NK-92 treated with Interleukin-12 subunit alpha and Interleukin-12 subunit beta, amount 100 ng/mL, for 24 hours (cell line): ENCODE measurements at places on chromosomes 5 and 9.
A peak's percentile ranks its signal among the peaks of the same experiment; 100 is the strongest.

DNA sequence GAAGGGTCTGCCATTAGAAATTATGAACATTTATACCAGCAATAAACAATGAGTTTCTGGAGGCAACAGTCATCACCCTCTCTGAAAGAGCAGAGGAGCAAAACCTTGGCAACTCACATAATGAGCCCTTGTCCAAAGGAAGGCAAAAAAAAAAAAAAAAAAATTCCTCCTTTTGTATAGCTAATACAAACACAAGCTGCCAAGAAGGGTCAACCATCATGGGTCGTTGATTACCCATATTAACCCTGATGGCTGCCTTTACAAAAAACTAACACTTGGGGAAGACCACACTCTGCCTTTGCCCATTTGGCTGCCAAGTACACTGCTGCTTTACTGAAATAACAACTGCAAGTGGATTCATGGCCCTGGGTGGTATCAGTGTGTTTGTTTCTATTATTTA is 272.7 kb downstream of the ADAMTSL1 start:
- DNase-seq = no peak

- no peak for DNase-seq
These were observed 117.8 kb downstream of the CCDC192 start for GRCh38 chr5:127820910-127821553.

DNA sequence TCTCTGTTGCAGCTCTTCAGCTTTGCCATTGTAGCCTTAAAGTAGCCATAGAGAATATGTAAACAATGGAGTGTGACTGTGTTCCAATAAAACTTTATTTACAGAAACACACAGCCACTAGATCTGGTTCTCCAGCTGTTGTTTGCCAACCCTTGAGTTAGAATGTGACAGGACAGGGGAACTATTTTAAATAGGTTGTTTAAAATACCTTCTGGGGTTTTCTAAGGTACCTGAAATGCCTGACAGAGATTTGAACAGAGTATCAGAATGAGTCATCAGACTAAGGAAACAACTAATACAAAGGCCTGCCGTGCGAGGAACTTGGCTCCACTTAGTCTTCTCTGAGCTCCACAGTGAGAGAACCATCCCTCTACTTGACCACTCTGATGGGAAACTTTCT is 85.4 kb downstream of the HSD17B4 start:
- no peak for DNase-seq

DNA sequence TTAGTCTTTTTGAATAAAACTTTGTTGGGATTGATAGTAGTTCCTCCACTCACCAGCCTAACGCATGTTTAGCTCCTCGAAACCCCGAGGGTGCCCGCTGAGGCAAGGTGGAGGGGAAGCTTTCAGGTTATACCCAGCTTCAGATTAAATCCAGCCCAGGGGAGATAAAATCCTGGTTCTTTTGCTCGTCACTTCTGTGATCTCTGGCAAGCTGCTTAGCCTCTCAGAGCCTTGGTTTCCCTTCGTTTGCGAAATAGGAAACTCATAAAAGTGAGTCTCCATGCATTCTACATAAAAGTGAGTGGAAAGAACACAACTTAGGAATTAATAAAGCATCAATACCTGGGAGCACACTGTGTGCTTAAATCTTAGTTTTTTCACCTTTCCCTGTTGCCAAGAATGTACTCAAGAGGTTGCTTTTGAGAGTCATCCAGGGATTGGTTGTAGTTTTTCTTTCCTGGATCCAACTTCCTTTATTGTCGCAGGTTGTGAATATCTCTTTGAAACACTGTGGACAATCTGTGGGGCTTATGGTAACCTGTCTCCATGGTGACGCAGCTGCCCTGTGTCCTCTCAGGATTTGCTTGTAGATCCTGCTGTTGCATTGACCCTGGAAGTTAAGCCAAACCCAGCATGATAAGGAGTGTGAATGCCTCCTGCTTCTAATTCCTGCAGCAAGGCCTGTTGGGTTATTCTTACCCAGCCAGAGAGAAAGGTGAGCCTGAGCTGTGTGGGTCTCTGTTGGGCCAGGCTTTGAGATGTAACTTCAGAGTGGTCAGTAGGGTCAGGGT is 2.0 kb downstream of the GALNT12 start:
- no peak for DNase-seq

DNA sequence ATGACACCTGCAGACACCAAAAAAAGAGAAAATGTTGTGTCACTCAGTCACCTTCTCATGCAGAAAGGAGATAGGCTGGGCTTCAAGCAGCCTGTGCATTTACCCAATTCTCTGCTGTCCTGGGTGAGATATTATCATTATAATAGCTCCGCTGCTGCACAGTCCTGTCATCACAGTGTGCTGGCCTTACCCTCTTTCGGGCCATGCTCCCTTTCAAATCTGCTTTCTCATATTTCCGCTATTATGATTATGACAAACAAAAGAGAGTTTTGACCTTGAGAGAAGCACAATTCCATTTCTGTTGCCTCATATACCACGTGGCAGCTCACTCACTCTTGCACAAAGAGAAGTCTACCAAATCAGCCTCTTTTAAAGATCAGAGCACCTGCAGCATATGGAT is 1350.1 kb upstream of the ACO1 start:
- DNase-seq = no peak

GRCh38 chr5:85545129-85545528 is 1072.6 kb upstream of the COX7C start:
- DNase-seq = no peak

DNA sequence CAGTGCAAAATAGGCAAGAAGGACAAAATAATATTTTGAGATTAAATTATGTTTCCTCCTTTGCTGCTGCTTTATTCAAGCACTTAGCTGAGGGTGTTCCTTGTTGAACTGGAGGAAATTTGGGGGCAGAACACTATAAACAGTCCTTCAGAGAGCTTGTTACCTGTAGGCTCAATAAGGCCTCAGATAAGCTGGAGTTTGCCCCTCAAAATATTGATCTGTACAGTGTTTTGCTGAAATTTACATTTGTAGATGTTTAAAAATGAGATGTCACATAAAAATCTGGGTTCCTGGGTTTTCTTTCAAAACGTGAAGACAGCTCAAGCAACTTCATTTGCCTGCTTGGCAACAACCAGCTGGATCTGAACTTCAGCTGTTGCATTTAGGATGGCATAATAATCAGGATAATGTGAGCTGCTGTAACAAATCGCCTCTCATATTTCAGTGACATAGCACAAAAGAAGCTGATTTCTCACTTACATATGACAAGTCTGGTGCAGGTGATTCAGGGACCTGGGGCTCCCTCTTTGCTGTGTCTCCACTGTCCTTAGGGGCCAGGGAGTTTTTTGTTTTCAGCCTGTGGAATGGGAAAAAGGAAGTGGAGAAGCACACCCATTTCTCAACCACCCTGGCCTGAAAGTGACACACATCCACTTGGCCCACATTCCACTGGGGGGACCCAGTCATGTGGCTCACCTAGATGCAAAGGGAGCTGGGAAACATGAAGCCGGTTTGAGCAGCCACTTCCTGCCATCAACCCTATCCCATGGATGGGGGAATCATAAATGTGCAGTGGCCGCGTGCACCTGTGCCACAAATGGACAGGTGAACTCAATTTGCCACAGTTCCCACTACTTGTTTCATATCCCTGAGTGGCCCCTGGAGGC is 2.4 kb upstream of the PSAT1 start:
- no peak for DNase-seq

DNA sequence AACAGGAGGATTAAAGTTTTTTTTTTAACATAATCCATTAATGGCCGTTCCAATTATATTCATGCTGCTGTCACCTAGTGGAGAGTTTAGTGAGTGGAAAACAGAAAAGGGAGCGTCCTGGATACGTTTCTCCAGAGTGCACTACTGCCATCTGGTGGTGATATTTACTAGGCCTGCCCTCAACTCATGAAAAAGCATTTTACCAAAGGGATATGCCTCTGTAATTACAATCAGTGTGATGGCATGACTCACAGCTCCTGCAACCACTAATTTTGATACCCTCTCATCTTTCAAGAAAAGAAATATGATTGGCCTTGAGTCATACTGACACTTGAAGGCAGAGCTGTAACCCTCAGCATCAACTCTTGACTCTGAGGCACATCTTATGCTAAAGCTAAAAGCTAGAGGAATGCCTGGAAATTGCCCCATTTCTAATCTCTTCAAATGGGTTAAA is 20.1 kb downstream of the MINAR2 start:
- peak; percentile 52 for DNase-seq

DNA sequence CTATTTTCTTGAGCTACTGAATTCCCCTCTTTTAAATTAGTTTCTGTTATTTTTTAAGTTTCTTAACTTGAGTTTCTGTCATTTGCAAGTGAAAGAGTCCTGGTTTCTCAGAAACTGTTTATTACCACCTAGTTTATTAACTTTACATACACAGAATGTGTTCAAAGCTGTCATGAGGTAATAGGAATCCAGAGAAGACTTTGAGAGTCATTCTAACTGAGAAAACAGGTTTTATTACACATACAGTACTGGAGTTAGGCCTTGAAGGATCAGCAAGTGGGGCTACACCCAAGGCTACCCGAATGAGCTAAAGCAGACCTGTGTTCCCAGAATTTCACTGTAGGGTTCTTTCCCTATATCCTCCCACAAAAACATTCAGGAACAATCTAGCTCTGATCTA is 33.1 kb downstream of the FAM114A2 start:
- no peak for DNase-seq

DNA sequence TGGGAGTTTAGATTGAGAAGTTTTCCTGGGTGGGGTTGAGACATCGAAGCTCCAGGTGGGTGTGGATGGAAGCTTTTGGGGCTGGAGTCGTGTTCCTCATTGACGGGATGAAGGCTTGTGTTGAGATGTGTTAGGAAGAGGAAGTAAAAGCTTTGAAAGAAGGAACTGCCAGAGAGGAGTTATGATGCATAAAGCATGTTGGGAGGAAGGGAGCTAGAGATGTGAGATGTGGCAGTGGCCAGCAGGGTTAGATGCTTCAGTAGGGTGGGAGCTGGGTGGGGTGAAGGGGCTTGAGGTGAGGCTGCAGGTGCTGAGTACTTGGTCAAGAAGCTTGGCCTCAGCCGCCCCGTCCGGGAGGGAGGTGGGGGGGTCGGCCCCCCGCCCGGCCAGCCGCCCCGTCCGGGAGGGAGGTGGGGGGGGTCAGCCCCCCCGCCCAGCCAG is 56.7 kb downstream of the HSPA4 start:
- no peak for DNase-seq

- no peak for DNase-seq
These were observed 47.2 kb upstream of the AGXT2 start for GRCh38 chr5:35094948-35095347.

- DNase-seq = no peak
These were observed 43.8 kb downstream of the ANKRD33B start for GRCh38 chr5:10607666-10608073.

DNA sequence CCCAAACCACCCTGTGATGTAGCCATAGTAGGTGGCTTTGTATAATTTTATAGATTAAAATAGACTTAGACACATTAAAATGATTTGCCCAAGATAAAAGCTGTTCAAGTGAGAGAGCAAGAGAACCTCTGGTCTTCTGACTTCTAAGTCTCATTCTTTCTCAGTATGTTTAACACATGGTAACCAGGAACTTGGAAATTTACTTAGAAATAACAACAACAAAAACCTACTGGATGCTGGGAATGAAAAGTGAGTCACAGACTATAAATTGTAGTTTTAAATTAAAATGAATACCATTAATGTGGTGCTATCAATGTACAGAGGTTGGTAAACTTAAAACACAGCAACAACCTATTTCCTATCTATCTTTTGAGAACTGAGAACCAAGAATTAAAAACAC is 30.4 kb downstream of the HMGCR start:
- DNase-seq = no peak

DNA sequence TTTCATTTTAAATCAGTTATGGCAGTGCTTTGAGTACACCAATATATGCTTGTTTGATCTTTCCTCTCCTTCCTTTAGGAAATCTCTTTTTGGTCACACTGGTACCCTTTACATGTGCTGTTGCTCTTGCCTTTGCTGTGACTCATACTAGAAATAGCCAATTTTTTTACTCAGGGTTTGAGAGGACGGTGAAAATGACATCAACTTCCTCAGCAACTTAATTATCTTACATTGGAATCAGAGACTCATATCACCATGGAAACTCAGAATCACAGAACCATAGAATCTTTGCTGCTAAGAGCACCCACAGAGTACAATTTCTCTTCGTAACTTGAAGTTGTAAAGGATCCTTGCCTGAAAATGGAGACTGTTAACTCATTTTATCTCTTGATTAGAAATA is 13.8 kb upstream of the ZNF300 start:
- DNase-seq = no peak

GRCh38 chr9:99269416-99269815 is 47.3 kb downstream of the SEC61B start:
- no peak for DNase-seq

DNA sequence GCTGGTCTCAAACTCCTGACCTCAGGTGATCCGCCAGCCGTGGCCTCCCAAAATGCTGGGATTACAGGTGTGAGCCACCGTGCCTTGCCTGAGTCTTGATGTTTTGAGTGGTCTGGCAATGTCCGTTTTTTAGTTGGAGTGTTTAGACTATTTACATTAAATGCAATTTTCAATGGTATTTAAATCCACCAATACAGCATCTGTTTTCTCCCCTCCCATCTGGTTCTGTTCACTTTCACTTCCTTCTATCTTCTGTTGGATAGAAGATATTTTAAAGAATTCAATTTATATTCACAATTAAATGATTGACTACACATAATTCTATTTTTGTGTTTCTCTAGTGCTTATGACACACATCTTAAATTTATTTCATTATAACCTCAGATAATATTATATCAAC is 26.0 kb upstream of the PCAT7 start:
- no peak for DNase-seq

DNA sequence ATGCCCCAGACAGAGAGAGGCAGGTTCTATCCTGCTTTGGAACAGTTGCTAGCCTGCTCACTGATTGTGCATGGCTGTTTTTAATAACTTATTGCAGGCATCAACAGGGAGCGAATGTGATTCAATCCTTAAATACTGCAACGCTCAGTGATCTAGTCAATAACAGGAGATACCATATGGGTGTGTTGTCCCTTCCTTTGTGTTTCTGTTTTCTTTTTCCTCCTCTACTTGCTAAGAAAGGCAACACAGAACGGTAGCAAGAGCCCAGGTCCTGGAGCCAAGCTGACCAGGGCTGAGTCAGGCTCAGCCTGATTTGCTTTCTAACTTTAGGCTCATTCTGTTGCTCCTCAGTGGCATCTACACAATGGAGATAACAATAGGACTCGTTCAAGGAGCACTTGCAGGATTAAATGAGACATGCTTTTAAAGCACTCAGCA is 98.6 kb upstream of the EQTN start:
- no peak for DNase-seq

DNA sequence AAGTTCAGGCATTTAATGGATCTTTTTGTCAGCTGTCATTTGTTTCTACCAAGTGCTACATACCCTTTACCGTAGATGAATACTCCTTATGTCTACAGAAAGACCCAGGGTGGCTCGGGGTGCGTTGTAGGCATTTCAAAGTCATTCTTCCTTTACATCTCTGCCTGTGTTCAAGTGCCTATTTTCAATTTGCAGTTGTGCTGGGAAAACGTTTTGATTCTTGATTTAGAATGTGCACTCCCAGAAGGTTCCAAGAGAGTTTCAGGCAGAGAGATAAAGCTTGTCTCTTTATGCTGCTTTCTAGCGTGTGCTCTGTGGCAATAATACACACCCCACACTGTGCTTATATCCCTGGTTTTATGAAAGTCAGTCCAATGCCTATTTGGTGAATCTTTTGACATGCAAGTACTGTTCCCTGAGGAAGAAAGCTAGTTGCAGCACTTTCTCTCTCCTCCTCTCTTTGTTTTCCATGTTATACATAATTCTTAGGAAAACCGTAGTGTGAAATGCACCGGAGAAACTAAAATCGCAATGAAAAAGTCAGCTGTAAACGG is 828.1 kb upstream of the ZNF608 start:
- DNase-seq = no peak
